ENCODE measurements at places on chromosomes 12 and 14.

DNA sequence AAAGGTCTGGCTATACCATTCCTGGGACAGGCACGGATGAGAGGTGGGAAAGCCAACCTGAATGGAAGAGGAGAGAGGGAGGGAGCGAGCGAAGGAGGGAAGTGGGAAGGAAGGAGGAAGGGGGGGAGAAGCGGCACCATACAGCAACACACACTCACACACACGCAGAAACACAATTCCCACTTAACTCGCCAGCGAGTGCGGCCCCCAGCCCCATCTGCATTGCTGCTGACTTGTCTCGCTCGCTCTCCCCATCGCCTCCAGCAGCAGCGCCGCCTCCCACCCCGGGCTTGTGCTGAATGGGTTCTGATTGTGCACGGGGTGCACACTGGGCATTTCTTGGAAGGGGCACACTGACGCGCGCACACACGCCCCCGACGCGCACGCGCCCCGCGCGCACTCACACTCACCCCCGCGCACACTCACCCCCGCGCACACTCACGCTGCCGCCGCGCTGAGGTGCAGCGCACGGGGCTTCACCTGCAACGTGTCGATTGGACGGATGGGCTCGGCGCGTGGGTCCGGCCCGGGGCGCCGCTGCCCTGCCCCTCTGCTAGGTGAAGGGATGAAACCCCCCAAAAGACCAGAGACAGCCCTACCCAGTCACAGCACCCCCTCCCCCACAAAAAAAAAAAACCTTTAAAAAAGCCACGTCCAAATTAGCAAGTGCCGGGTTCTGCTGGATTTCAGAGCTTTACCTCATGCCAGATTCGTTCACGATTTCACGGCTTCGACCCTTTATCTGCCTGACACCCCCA, 685 bp downstream of the GRIN2B start:
- DNase-seq = no peak

GRCh38 chr12:33026791-33027190, 130.2 kb upstream of the PKP2 start:
- no peak for DNase-seq

- DNase-seq = no peak
These were observed 362.0 kb downstream of the ETNK1 start for GRCh38 chr12:22986997-22987396.

GRCh38 chr12:24034160-24034559, 84.7 kb upstream of the SOX5 start:
- no peak for DNase-seq

- DNase-seq = no peak
These were observed 26.0 kb downstream of the TBX3 start for GRCh38 chr12:114658002-114658441.

- DNase-seq = peak; percentile 28
These were observed 1.5 kb downstream of the DDHD1 start for GRCh38 chr14:53151523-53152183.

DNA sequence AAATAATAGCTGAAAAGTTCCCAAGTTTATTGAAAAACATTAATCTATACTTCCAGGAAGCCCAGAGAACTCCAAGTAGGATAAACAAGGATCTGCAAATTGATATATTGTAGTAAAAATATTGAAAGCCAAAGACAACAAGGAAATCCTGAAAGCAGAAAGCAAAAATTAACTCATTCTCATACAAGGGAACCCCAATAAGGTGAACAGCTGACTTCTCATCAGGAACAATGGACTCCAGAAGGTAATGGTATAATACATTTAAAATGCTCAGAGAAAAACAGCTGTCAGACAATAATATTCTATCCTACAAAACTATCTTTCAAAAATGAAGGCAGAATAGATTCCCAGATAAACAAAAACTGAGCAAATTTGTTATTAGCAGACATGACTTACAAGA, 138.1 kb upstream of the BMP4 start:
- no peak for DNase-seq

GRCh38 chr12:63047146-63047545, 103.9 kb downstream of the AVPR1A start:
- no peak for DNase-seq

DNA sequence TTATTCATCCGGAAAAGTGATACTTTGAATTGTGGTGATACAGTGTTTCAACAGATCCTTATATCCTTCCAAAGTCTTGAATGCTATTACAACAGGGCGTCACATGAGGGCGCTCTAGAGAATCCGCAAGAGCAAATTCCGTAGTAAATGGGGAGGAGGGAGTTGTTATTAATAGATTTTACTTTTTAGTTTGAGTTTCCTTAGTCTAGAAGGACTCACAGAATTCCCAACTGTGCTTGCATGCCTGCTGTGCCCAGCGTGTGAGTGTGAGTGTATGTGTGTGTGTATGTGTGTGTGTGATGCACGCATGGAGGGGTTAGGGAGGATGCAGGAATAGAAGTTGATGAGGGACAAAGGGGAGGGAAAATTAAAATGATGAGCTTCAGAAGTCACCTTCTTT, 375.3 kb downstream of the C12orf75 start:
- DNase-seq = no peak

DNA sequence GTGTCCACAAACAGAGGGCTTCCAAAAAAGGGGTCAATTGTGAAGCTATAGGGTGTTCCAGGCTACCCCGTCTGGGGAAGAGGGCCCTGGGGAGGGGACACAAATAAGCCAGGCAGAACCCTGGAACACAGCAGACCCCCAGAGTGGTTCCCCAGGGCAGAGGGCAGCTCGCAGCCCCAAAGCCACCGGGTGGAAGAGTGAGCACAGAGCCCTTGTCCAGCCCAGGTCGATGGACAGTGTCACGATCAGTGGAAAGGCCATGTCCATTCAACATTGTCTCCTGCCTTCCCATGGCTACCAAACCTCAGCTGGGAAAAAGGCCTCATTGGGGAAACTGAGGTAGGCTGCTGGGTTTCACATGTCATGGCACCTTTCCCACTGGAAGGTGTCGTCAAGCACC, 131.4 kb downstream of the DICER1 start:
- no peak for DNase-seq

- no peak for DNase-seq
These were observed 509.3 kb upstream of the CCDC196 start for GRCh38 chr14:65976761-65977404.

GRCh38 chr12:9066755-9067423, 48.8 kb downstream of the A2M start:
- DNase-seq = no peak

- no peak for DNase-seq
These were observed 46.2 kb downstream of the C14orf132 start for GRCh38 chr14:96085369-96085768.

GRCh38 chr14:29925101-29925722, 2.4 kb downstream of the PRKD1 start:
- DNase-seq = no peak

- DNase-seq = no peak
These were observed 26.2 kb downstream of the GALC start for GRCh38 chr14:87966816-87967215.

DNA sequence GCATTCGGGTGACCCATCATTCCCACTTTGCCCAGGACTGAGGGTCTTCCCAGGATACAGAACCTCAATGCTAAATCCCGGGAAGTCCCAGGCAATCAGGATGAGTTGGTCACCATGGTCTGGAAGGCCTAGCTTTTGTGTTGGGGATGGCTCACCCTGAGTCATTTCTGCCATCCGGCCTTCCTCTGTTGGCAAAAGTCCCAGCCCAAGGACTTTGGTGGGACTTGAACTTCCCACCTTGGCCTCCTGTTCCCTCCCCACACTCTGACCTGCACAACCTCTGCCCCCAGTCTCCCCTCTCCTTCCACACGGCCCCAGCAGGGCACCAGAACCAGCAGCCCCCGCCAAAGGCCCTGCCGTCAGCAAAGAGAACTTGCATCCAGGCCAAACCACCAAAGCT, 24.6 kb upstream of the NCOR2 start:
- no peak for DNase-seq

- DNase-seq = no peak
These were observed 8.6 kb downstream of the WDR89 start for GRCh38 chr14:63632932-63633514.

- peak; percentile 27 for DNase-seq
These were observed 19.6 kb downstream of the NINJ2 start for GRCh38 chr12:643475-644302.

DNA sequence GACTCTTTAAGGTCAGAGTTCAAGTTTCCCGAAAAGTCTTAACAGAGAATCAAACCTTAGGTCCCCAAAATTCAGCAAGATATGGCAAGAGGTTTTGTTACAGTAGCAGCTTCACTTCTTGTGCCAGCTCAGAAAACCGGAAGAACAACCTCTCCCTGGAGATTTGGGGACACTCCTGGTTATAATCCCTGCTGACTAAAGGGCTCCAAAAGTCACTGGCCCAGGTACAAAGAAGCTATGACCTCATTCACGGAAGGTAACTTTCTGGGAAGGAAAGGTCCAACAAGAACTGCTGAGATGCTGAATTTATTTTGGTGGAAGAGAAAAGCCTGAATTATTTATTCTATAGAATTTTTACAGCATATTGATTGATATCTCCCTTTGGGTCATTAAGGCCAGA, 55.6 kb upstream of the DIO2 start:
- DNase-seq = no peak

GRCh38 chr14:38616959-38617358, 361.1 kb upstream of the CLEC14A start:
- no peak for DNase-seq

Data from activated effector memory CD4-positive, alpha-beta T cell treated with Interleukin-2 at 50 U/mL for 16 hours (primary cell).